ENCODE measurements at places on chromosomes 1 and 21. TPM values are rescaled to one million over a fixed set of nuclear protein-coding genes. Genes with fewer than 3 reads are reported as not detected.
A peak's percentile ranks its signal among the peaks of the same experiment; 100 is the strongest.

- H3K4me1 ChIP-seq = no peaks in the 10 kb centered on the region
- H3K36me3 ChIP-seq = no peaks in the 10 kb centered on the region
- H3K27me3 ChIP-seq = no peaks in the 10 kb centered on the region
- no peak overlapping the region for H3K4me3 ChIP-seq
- DNase-seq = no peak
These were observed 235.1 kb downstream of the KIF26B start for GRCh38 chr1:245389873-245390272.

DNA sequence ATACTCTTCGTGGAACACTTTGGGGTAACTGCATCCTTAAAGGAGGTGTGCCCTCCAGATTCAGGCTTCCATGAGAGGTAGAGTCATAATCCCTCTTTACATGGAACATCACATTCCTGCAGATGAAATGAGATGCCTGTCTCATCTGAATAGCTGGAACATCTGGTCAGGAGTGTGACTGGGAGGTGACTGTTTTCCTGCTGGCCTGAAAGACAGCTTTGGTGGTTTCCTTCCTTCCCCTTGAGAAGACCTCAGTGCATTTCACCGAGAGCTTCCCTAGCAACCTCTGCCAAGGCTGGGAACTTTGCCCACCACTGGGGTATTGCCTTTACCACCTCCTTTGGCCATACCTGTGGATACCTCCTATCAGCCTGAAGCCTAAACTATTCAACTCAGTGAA is 46.7 kb upstream of the GUCA2A start:
- no peak overlapping the region for H3K27ac ChIP-seq
- no peak overlapping the region for H3K4me3 ChIP-seq
- H3K36me3 ChIP-seq = no peaks in the 10 kb centered on the region
- H3K27me3 ChIP-seq = no peaks in the 10 kb centered on the region

GRCh38 chr1:63223426-63223825 is 98.9 kb upstream of the FOXD3 start:
- H3K36me3 ChIP-seq = no peaks in the 10 kb centered on the region
- no peak for DNase-seq
- no peak overlapping the region for H3K4me3 ChIP-seq
- H3K4me1 ChIP-seq = no peaks in the 10 kb centered on the region

DNA sequence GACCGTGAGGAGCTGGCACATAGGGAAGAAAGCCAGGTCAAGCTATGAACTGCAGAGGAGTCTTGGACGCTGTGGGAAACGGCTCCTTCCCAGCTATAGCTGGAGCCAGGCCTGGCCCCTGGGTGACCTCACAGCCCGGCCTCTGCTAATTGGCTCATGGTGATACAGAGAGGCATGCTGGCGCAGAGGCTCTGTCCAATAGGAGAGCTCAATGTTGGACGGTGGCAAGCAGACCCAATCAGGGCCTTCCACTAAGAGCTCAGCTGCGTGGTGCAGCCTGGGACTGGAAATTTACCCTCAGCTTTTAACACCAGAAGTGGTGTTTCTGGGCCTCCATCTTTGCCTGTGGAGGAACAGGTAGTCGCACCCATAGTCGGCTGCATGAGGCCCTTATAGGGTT is 64.4 kb upstream of the GRHL3 start:
- no peak overlapping the region for H3K27ac ChIP-seq
- no peaks in the 10 kb centered on the region for H3K36me3 ChIP-seq
- no peak overlapping the region for H3K4me3 ChIP-seq
- no peaks in the 10 kb centered on the region for H3K27me3 ChIP-seq

DNA sequence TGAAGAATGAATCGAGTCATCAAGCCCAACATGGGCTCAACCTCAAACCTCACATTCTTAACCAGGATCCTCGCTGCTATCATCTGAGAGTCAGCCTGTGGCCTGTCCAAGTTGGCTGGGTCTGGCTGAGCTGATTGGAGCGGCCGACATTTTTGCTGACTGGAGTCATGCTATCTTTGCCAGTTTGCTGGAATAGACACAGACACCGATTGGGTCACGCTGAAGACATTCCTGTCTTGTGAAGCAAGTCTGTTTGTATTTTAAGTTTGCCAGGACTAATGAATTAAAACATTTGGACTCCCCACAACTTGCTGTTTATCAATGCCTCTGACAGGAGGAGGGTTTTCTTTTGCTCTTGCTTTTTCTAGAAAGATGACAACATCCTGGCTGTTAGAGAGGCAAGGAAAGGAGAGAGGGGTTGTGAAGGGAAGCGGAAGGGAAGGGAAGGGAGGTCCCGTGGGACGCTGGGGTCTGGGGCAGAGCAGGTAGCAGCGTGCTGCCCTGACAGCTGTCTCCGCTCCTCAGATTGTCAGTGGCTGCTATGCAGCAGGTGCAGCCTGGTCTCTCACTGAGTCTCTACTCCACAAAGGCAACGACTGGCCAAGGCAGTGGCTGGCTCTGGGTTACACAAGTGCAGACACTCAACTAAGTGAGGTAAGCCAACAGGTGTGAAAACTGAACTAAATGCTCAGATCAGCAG is at the start of gene MAP3K7CL:
MAP3K7CL (plus strand) TSS at position 375 of the 700 bp plus-strand sequence. CDS start 2,701 bp downstream, outside the sequence.
- H3K27ac ChIP-seq = no peak within 1 kb of the TSS
- no peaks in the 10 kb centered on the region for H3K4me1 ChIP-seq
- no peaks in the 10 kb centered on the region for H3K36me3 ChIP-seq

- H3K27me3 ChIP-seq = no peaks in the 10 kb centered on the region
- H3K4me1 ChIP-seq = peaks cover 3% of the 10 kb centered on the region
- H3K36me3 ChIP-seq = no peaks in the 10 kb centered on the region
- no peak for DNase-seq
- H3K4me3 ChIP-seq = no peak overlapping the region
These were observed 56.2 kb downstream of the PEX14 start for GRCh38 chr1:10530756-10531495.

GRCh38 chr1:52337439-52337838 is 28.6 kb downstream of the CC2D1B start:
- DNase-seq = no peak
- H3K4me3 ChIP-seq = no peak overlapping the region
- no peaks in the 10 kb centered on the region for H3K27me3 ChIP-seq

GRCh38 chr1:156801409-156802121 is 15.1 kb downstream of the SH2D2A start:
- peaks cover 17% of the 10 kb centered on the region for H3K36me3 ChIP-seq
- peaks cover 3% of the 10 kb centered on the region for H3K4me1 ChIP-seq
- H3K27me3 ChIP-seq = no peaks in the 10 kb centered on the region
- no peak overlapping the region for H3K4me3 ChIP-seq
- no peak overlapping the region for H3K27ac ChIP-seq
- no peak for DNase-seq

GRCh38 chr1:33819913-33820311 is 44.0 kb upstream of the HMGB4 start:
- H3K36me3 ChIP-seq = no peaks in the 10 kb centered on the region
- no peak for DNase-seq
- H3K27ac ChIP-seq = no peak overlapping the region
- H3K27me3 ChIP-seq = no peaks in the 10 kb centered on the region

DNA sequence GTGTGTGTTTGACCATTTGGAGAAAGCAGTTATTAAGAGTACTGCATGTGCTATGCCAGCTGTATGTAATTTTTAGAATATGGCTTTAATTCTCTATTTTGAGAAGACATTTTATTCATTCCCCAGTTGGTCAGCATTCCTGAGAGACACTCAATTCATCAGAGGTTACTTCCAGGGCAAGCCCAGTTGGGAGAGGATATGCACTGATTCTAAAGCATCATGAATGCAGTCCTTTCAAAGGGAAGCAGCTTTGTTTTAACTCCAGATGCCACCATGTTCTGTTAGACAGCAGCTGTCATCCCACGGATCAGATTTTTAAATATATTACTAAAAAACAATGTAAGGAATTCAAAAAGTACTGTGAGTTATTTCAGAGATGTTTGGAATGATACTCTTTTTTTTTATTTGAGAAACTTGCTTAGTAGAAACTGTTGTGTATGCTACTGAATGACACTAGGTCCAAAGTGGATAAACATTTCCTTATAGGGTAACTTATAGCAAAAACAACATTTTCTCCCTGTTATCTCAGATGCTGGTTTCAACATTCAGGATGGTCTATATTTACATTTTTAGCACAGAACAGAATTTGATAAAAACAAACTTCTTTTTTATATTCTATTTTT is 149.5 kb upstream of the B3GALT2 start:
- no peaks in the 10 kb centered on the region for H3K4me1 ChIP-seq
- H3K27me3 ChIP-seq = no peaks in the 10 kb centered on the region

DNA sequence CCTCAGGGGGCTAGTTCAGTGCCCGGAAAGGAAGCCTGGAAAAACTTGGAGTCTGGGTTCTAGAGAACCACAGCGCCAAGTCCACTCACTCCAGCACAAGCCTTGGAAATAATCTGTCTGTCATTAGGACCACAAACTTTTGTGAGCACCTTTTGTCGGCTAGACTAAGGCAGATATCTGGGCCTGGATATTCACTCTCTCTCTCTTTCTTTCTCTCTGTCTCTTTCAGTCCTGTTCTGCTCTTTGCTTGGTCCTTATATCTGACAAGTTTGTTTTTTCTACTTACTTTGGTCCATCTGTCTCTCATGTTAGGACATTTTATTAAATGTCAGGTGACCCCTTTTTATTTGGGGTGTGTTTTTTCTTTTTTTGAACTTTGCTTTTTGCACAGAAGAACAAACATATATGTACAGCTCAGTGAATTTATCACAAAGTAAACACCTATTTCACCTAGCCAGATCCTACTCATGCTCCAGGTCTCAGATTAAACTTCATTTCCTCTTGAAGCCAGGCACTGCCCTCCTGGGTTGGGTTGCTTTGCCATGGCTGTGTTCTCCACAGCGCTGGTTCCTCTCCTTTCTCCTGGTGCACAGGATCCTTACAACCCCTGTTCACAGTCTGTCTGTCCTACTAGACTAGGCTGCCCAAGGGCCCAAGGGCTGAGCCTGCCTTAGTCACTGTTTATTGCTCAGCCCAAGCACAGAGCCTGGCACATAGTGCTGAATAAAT is 40.8 kb downstream of the TCEANC2 start:
- no peak for DNase-seq
- H3K27ac ChIP-seq = no peak overlapping the region
- H3K27me3 ChIP-seq = no peaks in the 10 kb centered on the region
- H3K36me3 ChIP-seq = no peaks in the 10 kb centered on the region
- H3K4me3 ChIP-seq = no peak overlapping the region
- H3K4me1 ChIP-seq = no peaks in the 10 kb centered on the region

- H3K4me3 ChIP-seq = peak overlapping the region; percentile 61
- DNase-seq = no peak
- no peaks in the 10 kb centered on the region for H3K36me3 ChIP-seq
These were observed 475 bp upstream of the TDRD10 start for GRCh38 chr1:154501423-154502065.

GRCh38 chr1:113949007-113949406 is 19.9 kb downstream of the HIPK1 start:
- H3K4me3 ChIP-seq = no peak overlapping the region
- H3K27ac ChIP-seq = no peak overlapping the region
- peaks cover 57% of the 10 kb centered on the region for H3K4me1 ChIP-seq
- no peak for DNase-seq

DNA sequence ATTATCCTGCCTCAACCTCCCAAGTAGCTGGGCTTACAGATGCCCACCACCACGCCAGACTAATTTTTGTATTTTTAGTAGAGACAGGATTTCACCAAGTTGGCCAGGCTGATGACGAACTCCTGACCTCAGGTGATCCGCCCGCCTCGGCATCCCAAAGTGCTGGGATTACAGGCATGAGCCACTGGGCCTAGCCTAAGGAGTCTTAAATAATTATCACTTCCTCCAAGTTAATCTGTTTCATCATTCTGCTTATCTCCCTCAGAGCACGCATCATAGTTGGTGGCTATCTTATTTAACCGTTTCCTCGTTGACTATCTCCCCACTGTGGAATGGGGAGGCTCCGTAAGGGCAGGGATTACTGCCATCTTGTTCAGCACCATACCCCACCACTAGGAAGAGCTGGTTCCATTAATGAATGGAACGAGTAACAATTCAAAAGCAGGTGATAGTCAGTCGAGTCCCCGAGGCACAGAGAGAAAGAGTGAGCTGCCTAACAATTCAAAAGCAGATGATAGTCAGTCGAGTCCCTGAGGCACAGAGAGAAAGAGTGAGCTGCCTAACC is 52.7 kb downstream of the GLUL start:
- H3K27ac ChIP-seq = peak overlapping the region; percentile 37
- H3K27me3 ChIP-seq = no peaks in the 10 kb centered on the region
- no peaks in the 10 kb centered on the region for H3K36me3 ChIP-seq
- peaks cover 39% of the 10 kb centered on the region for H3K4me1 ChIP-seq

DNA sequence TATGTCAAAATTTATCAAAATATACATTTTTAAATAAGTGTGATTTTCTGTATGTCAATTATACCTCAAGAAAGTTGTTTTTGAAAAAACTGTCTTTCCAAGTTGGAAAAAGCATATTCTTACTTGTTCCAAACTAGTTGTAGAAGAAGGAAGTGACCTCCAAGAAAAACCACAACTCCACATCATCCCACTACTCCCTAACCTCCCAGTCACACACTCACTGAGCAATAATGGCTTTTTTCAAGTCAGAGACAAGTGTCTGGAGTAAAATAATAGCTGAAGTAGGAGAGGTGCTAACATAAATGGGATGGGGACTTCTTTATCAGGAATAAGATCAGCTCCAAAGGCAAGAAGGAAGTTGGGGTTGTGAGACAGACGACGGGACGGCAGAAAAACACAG is 13.4 kb downstream of the EPRS1 start:
- H3K27ac ChIP-seq = no peak overlapping the region
- H3K4me1 ChIP-seq = no peaks in the 10 kb centered on the region
- no peaks in the 10 kb centered on the region for H3K27me3 ChIP-seq
- no peaks in the 10 kb centered on the region for H3K36me3 ChIP-seq

DNA sequence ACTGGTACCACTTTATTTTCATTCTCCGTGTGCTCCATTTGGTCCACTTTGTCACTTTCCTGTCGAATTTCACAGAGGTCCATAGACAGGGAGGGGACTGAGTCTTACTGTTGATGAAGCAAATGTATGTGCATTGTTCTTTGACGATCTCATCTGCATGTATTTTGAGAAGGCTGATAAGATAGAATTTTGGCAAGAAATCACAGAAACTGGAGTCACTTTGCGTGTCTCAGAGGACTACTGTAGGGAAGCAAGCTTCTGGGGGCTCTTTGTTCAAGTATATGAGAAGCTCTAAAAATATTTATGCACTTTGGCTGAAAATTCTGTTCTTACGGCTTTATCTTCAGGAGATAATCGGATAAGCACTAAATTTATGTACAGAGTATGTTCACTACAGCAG is 78.1 kb downstream of the PCBP3 start:
- no peaks in the 10 kb centered on the region for H3K36me3 ChIP-seq
- no peaks in the 10 kb centered on the region for H3K4me1 ChIP-seq
- no peak overlapping the region for H3K4me3 ChIP-seq

GRCh38 chr1:960363-961131 is at the start of gene KLHL17:
Gene KLHL17, plus strand, starts transcription at chr1:960584. Its CDS starts 110 bp downstream, at chr1:960694.
- H3K27me3 ChIP-seq = no peaks in the 10 kb centered on the region
- H3K27ac ChIP-seq = peak within 1 kb of the TSS; percentile 64
- peak within 1 kb of the TSS; percentile 98 for H3K4me3 ChIP-seq
- peak; percentile 65 for DNase-seq
- no peaks in the 10 kb centered on the region for H3K36me3 ChIP-seq
- H3K4me1 ChIP-seq = peaks cover 25% of the 10 kb centered on the region

Gene GLMP
- 45.9 TPM for total RNA-seq

Gene AMY1C
- total RNA-seq = not detected

Gene LENEP
- not detected for total RNA-seq

Gene VCAM1
- 11.6 TPM for total RNA-seq

Gene PIGV
- 22.2 TPM for total RNA-seq

Gene GPR52
- 2.7 TPM for total RNA-seq

Gene TRIM46
- 9.8 TPM for total RNA-seq
